Stimulated activated CD8-positive, alpha-beta memory T cell treated with anti-CD3 and anti-CD28 coated beads, Interleukin-4, amount 100 ng/mL, for 24 hours (primary cell): ENCODE measurements at places on chromosomes 3 and 15.

DNA sequence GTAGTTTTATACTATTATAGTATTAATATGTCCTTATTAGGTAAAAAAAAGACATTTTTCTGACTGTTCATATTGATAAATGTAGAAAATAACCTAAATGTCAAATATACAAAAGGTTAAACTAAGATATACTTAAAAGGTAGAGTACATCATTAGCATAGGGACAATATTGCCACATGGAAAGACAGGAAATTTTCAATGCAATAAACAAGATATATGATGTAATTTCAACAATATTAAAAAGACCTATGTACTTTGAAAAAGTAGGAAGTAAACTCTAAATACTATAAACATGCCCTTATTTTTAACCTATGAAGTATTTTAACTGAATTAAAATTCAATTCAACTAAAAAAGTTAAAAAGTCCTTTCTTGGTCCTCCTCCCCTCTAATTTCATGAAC lies 1.9 kb downstream of the SPG11 start:
- DNase-seq: no peak

- DNase-seq: no peak
These were observed 588.8 kb upstream of the BCHE start for GRCh38 chr3:166425900-166426611.

DNA sequence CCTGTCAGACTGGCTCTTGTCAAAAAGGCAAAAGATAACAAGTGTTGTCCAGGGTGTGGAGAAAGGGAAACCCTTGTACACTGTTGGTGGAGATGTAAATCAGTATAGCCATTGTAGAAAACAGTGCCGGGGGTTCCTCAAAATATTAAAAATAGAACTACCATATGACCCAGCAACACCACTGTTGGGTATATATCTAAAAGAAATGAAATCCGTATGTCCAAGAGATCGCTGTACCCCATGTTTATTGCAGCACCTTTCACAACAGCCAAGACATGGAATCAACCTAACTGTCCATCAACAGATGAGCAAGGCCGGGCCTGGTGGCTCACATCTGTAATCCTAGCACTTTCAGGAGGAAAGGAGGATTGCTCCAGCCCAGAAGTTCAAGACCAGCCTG lies 6.2 kb downstream of the CYFIP1 start:
- DNase-seq: no peak

DNA sequence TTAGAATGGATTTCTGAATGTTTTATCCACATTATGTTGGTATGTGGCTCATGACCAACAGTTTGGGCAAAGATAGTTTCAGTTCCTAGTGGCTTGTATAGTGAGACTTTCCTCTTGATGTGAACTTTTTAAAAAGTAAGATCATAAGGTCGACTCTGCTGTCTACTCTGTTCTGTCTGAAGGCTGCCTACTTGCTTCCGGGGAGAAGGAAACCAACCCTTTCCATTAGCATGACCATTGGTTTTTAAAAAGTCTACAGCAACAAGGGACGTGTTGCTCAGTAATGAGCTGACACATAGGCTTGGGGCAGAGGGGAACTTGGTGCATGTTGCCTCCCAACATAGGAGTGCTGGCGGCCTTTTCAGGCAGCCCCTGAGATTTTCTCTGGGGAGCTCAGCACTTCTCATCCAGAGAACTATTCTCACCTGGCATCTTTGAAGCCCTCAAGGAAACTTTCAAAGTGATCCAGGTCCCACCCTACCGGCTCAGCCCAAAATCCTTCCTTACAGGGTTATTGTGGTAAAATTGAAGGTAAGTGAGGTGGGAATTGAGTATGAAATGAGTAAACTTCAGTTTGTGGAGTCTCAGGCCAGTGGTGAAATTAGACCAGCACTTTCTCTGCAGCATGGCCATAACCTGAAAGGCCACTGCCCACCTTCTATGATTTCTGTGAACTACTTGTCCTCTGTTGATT lies 30.6 kb downstream of the PSMD6 start:
- DNase-seq: no peak

DNA sequence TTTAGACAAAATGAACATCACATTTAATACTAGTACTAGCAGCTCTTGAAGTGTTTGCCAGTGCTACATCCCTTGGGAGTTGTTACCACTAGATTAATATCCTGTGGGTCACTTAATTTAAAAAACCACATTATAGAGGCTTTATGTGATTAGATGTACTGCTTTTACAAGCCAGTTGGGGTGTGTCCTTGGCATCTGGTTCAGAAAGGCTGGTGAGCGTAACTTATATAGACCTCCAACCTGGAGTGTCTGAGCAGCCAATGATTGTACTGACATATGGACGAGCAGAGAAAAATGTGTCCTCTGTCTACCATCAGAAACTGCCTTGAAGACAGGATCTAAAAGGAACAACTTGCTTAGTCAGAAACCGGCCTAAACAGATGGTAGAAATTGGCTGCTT lies 306.2 kb upstream of the ATP11B start:
- no peak for DNase-seq

DNA sequence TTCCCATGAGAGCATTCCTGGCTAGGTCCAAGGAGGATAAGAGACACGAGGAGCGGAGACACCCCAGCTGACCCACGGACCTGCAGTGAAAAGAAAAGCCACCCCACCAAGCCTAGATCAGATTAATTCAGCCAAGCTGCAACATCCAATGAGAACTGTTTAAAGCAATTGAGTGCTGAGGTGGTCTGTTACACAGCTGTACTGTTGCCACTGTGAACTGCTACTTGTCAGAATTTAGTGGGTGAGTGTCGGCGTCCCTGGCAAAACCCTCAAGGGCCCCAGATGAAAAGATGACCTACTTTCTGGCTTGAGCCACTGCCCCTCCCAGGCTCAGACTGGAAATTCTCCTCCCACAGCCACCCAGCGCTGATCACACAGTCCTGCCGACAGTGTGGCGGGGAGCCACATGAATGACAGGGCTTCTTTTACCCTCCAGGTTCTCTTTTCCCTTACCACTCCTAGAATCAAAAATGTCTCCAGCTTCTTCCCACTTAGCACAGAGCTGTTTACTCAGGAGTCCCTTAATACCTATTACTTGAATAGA lies 26.4 kb upstream of the KBTBD12 start:
- DNase-seq: no peak

GRCh38 chr15:73024168-73024567 lies 28.1 kb upstream of the NEO1 start:
- no peak for DNase-seq

DNA sequence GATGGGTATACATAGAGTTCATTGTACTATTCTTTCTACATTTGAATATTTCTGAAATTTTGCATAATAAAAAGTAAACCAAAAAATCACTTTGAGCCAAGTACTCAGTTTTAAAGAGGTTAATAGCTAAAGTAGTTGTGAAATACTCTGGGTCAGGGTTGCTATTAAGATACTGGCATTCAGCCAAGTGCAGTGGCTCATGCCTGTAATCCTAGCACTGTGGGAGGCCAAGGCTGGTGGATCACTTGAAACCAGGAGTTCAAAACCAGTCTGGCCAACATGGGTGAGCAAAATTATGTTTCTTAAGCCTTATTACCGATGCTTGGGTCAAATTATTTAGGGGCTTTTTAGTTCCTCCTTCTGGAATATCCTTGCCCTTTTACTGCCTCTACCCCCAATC lies 122.0 kb upstream of the MELTF start:
- no peak for DNase-seq

DNA sequence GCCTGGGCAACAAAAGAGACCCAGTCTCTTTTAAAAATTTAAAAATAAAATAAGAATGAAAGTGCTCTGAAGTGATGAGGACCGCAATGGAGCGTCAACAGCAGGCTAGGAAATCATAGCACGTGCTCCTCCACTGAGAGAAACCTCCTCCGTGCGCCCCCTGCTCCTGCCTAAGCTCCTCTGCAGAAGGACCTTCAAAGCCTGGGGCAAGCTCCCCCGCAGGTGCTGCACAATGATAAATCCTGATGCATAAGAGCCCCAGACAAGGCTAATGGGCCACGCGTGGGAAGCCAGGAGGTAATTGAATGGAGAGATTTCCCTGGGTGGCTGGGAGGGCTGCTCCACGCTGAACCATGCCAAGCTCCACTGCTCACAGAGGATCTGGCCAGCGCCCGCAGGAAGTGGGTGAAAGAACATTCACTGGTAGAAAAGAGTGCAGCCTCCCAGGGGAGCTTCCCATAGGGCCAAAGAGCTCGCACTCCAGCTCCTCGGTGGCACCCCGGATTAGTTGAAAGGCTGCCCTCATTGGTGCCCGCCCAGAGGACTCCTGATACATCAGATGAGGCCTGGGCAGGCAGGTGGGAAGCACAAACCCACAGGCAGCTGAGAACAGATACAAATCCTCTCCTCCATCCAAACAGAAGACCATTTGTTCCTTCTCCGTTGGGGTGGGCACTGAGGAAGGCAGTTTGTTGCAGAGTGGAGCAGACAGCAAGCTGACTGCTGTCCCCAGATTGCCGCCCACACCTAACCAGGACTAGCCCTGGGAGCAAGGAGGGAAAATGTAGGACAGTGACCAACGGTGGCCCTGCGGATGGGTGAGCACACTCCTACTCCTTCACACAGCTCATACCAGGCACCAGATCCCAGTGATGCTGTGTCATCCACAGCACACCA lies 52.5 kb downstream of the CPN2 start:
- DNase-seq: no peak

DNA sequence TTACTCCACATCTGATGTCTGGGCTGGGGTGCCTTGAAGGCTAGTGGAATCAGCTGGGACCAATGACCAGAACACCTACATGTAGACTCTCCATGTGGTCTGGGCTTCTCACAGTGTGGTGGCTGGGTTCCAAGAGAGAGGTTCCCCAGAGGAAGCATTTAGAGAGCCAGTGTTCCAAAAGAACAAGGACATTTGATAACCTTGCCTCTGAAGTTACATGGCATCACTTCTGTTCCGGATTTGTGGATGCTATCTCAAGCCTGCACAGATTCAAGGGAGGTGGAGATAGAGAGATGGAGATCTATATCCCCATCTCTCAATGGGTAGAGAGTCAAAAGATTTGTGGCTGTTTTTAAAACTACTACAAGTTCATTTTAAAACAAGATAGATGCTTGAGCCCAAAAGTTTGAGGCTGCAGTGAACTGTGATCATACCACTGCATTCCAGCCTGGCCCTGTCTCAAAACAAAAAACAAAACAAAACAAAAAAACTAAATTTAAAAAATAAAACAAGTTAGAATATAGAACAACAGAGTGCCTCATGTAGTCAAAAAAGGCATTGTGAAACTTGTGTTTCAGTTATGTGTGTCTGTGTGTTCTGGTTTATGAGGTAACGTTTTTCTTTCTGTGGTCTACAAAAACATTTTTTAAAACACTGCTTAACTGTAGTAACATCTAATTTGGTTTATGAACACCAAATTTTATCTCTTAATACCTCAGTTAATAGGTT lies 44.8 kb downstream of the PDE8A start:
- DNase-seq: no peak

- DNase-seq: no peak
These were observed 21.9 kb downstream of the OXNAD1 start for GRCh38 chr3:16286751-16287543.

DNA sequence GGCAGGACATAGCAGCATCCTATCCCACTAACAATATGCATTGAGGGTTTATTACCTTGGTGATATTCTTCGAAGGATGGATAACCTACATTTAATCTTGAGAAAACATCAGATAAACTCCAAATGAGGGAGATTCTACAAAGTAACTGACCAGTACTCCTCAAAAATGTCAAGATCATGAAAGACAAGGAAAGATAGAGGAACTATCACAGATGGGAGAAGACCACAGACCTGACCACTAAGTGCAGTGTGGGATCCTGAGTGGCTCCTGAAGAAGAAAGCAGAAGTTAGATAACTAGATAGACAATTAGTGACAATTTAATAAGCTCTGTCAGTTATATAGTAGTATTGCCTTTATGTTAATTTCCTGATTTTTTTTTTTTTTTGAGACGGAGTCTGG lies 17.7 kb upstream of the CGNL1 start:
- no peak for DNase-seq

- DNase-seq: no peak
These were observed 108.9 kb downstream of the MECOM start for GRCh38 chr3:169554611-169555010.

DNA sequence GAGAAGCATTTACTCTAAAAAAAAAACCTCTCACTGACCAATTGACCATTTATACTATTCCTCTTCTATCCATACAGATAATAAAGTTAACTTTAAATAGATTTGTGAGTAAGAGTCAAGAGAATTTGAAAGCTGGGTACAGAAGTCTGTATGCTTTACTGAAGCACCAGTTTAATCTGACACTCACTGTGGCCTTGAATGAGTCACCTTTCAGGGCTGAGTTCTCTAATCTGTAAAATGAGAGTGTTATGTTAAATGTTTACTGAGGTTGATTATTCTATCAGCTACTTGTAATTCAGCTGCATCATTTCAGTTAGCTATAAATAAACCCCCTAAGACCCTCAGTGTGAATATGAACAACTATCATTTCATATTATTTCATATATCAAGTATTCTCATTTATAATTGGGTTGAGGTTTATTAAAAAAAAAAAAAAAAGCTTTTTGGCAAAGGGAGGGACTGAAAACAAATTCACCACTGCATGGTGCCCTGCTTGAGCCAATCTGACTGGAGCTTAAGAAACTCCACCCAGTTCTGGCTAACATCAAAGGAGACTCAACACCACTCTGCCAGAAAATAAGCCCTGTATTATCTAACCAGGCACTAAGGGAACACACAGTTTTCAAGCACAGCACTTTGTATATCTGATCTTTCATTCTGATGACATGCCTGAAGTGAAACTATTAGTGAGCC lies 2.8 kb downstream of the MAP4 start:
- DNase-seq: no peak

GRCh38 chr3:4898454-4899313 lies 80.6 kb upstream of the BHLHE40 start:
- no peak for DNase-seq

- no peak for DNase-seq
These were observed 162.5 kb upstream of the BFSP2 start for GRCh38 chr3:133237380-133237779.

DNA sequence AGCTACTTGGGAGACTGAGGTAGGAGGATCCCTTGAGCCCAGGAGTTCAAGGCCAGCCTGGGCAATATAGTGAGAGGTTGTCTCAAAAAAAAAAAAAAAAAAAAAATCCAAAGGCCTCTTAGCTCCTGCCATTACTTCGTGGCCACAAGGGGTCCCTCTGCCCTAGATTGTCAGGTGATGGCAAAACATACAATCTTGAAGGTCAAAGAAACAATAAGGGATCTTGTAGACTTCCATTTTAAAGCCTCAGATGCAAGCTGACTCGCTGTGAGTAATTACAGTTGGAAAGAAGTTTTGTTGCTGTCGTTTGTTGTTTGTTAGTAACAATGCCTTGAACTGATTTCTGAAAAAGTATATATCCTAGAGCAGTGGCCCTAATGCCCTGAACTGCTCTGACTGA lies 55.9 kb upstream of the PLCL2 start:
- no peak for DNase-seq

DNA sequence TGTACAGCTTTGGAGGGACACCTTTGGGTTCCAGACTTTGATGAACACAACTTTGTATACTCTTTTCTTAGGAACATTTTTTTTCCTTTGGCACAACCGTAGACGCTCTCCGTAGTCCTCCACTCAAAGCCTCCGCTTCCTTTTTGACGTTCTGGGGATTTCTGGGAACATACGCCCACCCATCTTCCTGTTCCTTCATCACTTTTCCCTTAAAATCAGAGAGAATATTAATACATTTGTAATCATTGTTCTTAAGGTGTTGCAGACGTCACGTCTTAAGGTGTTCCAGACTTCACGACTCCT lies 405 bp upstream of the SPG21 start:
- no peak for DNase-seq
